Uterine smooth muscle cell (primary cell): ENCODE measurements at places on chromosomes 6 and 20. TPM values are rescaled to one million over a fixed set of nuclear protein-coding genes. Genes with fewer than 3 reads are reported as not detected.

Gene LY6G6C
- total RNA-seq = not detected in 2 replicates

Gene PSORS1C1
- 1.00 and 1.2 TPM in 2 replicates for total RNA-seq

Gene BPIFA1
- total RNA-seq = not detected in 2 replicates

Gene PIGU
- 6.4 and 8.2 TPM in 2 replicates for total RNA-seq

Gene ADGRF5
- total RNA-seq = under 0.01 TPM in 2 replicates

Gene SLC17A1
- not detected in 2 replicates for total RNA-seq

Gene AGER
- 0.12 and 0.44 TPM in 2 replicates for total RNA-seq

Gene MLIP
- total RNA-seq = not detected in 2 replicates

Gene PI3
- total RNA-seq = not detected in 2 replicates

Gene PSORS1C2
- not detected in 2 replicates for total RNA-seq

Gene TRPC4AP
- total RNA-seq = 77.4 and 78.1 TPM in 2 replicates

Gene MOXD1
- total RNA-seq = 21.8 and 44.4 TPM in 2 replicates

Gene MRPS10
- 49.0 and 75.7 TPM in 2 replicates for total RNA-seq

Gene PPP2R5D
- 23.7 and 40.4 TPM in 2 replicates for total RNA-seq

Gene BAG2
- total RNA-seq = 26.5 and 41.1 TPM in 2 replicates

Gene DEFB124
- not detected in 2 replicates for total RNA-seq

Gene TRIM31
- total RNA-seq = not detected in 2 replicates

Gene BHLHE23
- total RNA-seq = not detected in 2 replicates

Gene AKAP12
- total RNA-seq = 114 and 117 TPM in 2 replicates

Gene CALHM5
- 1.00 and 3.0 TPM in 2 replicates for total RNA-seq

Gene RIMS1
- 0.33 and 0.50 TPM in 2 replicates for total RNA-seq

Gene MEI4
- total RNA-seq = not detected in 2 replicates

Gene TLDC2
- 0.11 TPM in 1 of 2 replicates, not detected in the other for total RNA-seq
